ENCODE measurements at places on chromosomes 5 and 9. TPM values are rescaled to one million over a fixed set of nuclear protein-coding genes. Genes with fewer than 3 reads are reported as not detected.
A peak's percentile ranks its signal among the peaks of the same experiment; 100 is the strongest.

Gene ANKRD34B
- total RNA-seq = not detected

Gene PCDHB16
- 2.0 TPM for total RNA-seq

Gene SCGB3A2
- total RNA-seq = not detected

Gene ARID3C
- total RNA-seq = not detected

Gene MYMK
- not detected for total RNA-seq

DNA sequence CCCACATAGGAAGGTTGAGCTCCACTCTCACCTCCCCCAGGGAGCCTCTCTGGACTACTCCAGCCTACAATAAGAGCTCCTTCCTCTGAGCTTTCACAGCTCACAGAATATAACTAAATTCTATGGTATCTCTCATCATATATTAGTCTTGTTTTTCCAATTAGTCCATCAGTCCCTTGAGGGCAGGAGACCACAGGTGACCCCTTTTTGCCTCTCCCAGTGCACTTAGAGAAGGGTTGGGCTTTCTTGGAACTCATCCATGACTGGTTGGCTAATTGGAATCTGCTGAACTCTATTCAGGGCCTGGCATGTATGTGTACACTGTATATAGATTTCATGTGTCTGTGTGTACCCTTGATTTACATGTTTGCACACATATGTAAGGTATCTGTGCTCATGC is 50.4 kb upstream of the ARAP3 start:
- no peak overlapping the region for H3K4me3 ChIP-seq
- no peaks in the 10 kb centered on the region for H3K36me3 ChIP-seq
- peaks cover 10% of the 10 kb centered on the region for H3K4me1 ChIP-seq
- no peaks in the 10 kb centered on the region for H3K27me3 ChIP-seq

- peaks cover 49% of the 10 kb centered on the region for H3K4me1 ChIP-seq
- H3K27me3 ChIP-seq = no peaks in the 10 kb centered on the region
- no peak overlapping the region for H3K4me3 ChIP-seq
- DNase-seq = no peak
Measured at GRCh38 chr9:14021871-14022525, 291.9 kb downstream of the NFIB start.

DNA sequence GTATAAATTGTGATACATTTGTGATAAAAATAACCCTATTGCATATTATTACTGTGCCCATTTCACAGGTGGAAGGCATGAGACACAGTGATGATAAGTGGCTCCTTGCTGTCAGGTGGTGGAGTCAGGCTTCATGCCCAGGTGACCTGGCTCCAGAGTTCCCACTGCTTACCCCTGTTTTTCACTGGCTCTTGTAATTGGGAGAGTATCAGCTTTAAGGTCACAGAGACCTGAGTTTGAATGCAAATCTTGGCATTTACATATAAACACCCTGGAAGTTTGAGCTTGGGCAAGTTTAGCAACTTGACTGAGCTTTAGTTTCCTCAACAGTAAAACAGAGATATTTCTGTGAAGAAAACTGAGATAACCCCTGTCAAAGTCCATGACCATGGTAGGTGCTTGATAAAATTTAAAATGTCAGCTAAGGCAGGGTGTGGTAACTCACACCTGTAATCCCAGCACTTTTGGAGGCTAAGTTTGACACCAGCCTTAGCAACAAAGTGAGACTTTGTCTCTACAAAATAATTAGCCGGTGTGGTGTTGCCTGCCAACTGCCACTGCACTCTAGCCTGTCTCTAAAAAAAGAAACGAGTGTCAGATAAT is 29.2 kb downstream of the MAT2B start:
- H3K27ac ChIP-seq = no peak overlapping the region
- no peaks in the 10 kb centered on the region for H3K27me3 ChIP-seq
- H3K4me1 ChIP-seq = peaks cover 4% of the 10 kb centered on the region

DNA sequence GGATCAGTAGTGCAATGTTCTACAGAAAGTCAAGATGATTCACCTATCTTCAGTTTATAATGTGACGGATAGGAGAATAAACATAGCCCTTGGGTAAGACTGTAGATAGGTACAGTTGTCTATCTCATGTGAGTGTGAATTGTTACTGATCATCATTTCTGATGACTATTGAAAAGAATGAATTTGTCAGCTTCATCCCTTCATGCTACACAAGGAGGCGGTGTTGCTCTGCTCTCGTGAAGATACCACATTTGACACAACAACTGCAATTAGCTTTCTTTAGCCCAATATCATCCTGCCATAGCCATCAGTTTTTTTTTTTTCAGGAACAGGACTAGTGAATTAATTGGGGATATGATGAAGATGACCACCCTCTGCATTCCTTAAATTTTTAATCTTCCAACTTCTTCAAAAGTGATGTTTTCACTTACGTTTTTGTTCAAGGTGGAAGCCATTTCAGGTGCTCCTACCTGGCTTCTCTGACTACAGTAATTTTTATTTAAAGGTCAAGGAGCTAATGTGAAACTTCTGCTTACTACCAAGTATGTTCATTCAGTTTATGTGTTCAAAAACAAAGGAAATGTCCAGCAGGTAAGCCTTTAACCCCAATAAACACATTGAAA is 152.9 kb upstream of the MOCS2 start:
- DNase-seq = no peak
- H3K36me3 ChIP-seq = no peaks in the 10 kb centered on the region
- no peaks in the 10 kb centered on the region for H3K27me3 ChIP-seq
- H3K4me1 ChIP-seq = no peaks in the 10 kb centered on the region

- H3K4me3 ChIP-seq = no peak overlapping the region
- no peaks in the 10 kb centered on the region for H3K4me1 ChIP-seq
- no peak overlapping the region for H3K27ac ChIP-seq
- no peaks in the 10 kb centered on the region for H3K27me3 ChIP-seq
- peaks cover 20% of the 10 kb centered on the region for H3K36me3 ChIP-seq
Measured at GRCh38 chr9:129095908-129096307, 14.7 kb downstream of the CRAT start.

GRCh38 chr5:41212935-41213334 is 397 bp downstream of the C6 start:
- no peaks in the 10 kb centered on the region for H3K27me3 ChIP-seq
- H3K27ac ChIP-seq = no peak overlapping the region
- DNase-seq = no peak
- H3K36me3 ChIP-seq = no peaks in the 10 kb centered on the region
- H3K4me3 ChIP-seq = peak overlapping the region; percentile 5
- H3K4me1 ChIP-seq = no peaks in the 10 kb centered on the region

- H3K4me1 ChIP-seq = no peaks in the 10 kb centered on the region
- no peak overlapping the region for H3K27ac ChIP-seq
- no peak overlapping the region for H3K4me3 ChIP-seq
- no peaks in the 10 kb centered on the region for H3K27me3 ChIP-seq
- no peaks in the 10 kb centered on the region for H3K36me3 ChIP-seq
Measured at GRCh38 chr9:12781226-12781733, 6.5 kb downstream of the LURAP1L start.

DNA sequence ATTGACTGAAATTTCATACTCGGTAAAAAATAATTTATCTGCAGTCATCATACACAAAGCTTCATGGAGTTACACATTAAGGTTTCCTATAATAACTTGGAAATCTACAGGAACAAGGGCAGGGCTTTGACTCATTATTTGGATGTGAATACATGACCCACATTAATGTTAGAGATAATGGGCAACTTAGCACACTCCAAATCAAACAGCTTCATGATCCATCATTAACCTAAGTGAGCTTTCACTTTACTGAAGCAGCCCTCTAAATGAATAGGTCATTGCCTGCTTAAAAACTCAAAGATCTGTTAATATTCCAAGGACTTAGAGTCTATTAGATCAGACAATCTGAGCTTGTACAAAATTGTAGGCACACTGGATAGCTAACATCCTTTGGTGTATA is 9.0 kb downstream of the CDH12 start:
- H3K36me3 ChIP-seq = no peaks in the 10 kb centered on the region
- H3K4me1 ChIP-seq = no peaks in the 10 kb centered on the region
- H3K27ac ChIP-seq = no peak overlapping the region
- no peaks in the 10 kb centered on the region for H3K27me3 ChIP-seq
- no peak overlapping the region for H3K4me3 ChIP-seq

- no peak overlapping the region for H3K4me3 ChIP-seq
- no peak overlapping the region for H3K27ac ChIP-seq
- H3K4me1 ChIP-seq = peaks cover 17% of the 10 kb centered on the region
- H3K36me3 ChIP-seq = peaks cover 17% of the 10 kb centered on the region
- no peak for DNase-seq
Measured at GRCh38 chr9:135910757-135911156, 3.4 kb upstream of the CAMSAP1 start.
